ENCODE measurements at places on chromosomes 12 and 14.

GRCh38 chr14:63453443-63453936, 89.7 kb downstream of the PPP2R5E start:
- no peak for DNase-seq

- DNase-seq = no peak
Measured at GRCh38 chr14:61325166-61325565, 3.8 kb downstream of the PRKCH start.

DNA sequence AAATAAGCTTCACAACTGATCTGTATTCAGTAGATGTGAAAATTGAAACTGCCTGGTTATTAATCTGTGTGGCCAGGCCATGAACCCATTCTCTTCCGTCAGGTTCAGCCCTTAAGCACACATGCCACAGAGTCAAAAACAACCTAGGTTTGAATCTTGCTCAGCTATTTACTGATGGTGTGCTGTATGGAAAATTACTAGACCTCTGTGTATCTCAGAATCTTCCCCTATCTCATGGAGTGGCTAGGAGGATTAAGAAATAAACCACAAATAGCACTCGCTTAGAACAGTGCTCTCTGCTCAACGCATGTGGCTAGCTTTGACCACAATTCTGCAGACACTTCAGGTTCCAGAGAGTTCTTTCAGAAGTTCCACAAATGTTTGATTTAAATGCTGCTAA, 240.7 kb upstream of the PLEKHG7 start:
- DNase-seq = no peak

DNA sequence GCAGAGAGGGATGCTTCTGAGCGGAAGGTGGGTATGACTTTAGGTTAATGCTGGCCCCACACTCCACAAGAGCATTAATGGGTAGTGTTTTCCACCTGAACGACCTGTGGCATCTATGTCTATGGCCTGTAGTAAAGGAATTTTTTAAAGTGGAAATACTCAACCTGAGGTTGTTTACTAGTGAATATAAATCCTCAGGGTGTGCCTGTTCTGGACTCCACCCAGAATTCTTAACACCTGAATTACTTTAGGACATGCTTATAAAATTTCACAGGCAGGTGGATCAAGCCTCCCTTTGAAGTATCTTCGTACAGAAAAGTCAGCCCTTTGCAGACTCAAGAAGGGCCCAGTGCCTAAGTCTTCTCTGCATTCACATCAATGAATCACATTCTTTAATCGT, 196.1 kb downstream of the ESR2 start:
- no peak for DNase-seq

DNA sequence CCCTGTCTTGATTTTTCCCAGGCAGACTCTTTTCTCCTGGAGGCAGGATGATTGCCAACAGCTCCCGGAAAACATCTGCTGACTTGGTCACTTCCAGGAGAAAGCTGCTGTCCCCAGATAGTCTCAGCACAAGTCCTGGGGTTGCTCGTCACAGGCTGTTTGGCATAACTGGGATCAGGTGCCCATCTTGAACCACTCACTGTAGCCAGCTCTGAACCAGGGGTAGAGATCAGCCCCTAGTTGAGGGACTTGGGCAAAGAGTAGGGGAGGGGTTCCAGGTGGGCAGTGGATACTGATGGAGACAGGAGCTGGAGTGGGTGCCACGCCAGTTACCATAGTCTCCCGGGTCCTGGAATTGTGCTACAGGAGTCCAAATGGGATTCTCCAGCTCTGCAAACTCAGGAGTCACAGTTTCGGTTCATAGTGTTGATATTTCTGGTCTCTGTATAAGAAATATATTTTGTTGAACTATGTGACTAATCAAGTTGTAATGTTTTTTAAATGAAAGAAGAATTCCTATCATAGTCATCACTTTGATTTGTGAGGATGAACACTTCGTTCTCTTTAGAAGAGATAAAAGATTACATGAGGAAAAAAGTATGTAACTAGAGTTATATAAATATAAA, 1154.5 kb downstream of the AACS start:
- no peak for DNase-seq

- DNase-seq = no peak
Measured at GRCh38 chr12:52156311-52156710, 35.5 kb downstream of the KRT80 start.

DNA sequence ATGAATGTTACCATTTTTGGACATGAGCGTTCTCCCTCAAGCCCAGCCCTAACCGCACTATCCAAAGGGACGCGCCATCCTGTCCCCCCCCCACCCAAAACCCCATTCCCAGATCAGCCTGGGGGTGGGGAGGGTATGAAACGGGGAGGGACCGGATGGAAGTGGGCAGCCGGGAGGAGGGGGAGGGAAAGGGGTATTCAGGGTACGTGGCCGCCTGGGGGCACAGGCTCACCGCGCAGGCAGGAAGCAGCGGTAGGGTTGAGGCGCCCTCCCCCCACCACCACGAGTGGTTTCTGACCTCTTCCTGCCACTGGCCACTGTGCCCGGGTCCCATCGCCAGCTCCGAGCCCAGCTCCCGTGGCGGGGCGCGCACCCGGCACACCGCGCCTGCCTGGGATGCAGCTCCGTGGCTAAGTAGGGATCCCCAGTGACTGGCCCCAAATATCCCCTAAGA, 1.4 kb downstream of the ACTN1 start:
- DNase-seq = peak; percentile 66

GRCh38 chr12:108850854-108851573, 6.4 kb downstream of the SSH1 start:
- no peak for DNase-seq

DNA sequence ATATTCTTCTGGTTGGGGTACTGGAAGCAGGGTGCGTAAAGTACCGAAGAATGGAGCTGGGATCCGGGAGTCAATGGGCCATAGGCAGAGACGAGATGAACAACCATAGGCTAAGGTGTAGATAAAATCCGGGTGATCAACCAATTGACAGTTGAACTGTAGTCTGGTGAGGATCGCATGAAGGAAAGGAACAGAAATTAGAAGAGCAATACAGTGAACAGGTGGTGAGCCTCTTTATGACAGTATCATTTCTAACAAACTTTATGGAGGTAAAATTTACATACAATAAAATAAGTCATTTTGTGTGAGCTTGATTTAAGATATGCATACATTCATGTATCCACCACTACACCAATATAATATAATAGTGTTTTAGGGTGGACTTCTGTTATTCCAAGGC, 13.9 kb upstream of the HIF1A start:
- no peak for DNase-seq

DNA sequence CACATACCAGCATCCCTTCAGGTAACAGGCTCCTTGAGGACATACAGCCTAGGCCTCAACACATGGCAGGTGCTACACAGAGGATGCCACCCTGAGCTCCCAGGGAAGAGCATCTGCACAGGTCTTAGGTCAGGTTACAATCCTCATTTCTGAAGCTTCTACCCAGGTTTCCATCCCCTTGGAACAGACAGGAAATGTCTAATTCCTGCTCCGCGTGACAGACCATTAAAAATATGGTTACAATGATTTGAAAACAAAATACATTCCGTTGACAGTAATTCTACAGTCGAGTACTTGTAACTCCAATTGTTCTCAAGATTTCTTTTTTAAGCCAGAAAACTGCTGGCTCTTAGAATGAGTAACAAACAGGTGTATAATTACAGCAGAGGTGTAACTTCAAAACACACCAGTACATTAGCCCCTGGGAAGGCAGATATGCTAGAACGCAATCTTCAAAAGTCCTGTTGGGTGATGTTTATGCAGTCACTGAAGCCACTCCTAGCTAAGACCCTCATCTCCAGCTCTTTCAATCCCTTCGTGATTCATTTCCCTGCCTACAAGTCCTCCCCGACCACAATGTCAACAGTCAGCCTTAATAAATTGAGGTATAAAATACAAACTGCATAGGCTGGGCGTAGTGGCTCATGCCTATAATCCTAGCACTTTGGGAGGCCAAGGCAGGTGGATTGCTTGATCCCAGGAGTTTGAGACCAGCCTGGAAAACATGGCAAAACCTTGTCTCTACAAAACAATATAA, 11.6 kb downstream of the SETD3 start:
- no peak for DNase-seq

DNA sequence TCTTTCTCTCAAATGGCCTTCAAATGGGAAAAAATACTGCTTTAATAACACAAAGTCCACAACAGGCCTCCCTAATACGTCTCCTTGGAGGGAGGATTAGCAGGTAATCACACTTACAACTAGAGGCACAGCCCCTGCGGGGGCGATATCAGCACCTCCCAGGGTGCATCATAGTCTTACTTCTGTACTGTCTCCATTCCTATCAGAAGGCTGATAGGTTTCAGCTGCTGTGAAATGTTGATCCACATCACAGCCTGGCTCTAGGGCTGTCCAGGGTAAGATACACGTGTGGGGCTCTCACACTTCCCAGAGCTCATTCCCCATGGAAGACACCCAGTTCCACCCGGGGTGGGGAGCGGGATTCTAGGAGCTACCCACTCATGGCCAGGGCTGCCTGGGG, 139.1 kb upstream of the SFSWAP start:
- DNase-seq = no peak

Measured in activated T-cell treated with anti-CD3 and anti-CD28 coated beads, Interleukin-2, amount 50 U/mL, for 24 hours (primary cell).